Frontal cortex (tissue), 4 donors: ENCODE measurements at places on chromosomes 1 and 21.
A peak's percentile ranks its signal among the peaks of the same experiment; 100 is the strongest.

DNA sequence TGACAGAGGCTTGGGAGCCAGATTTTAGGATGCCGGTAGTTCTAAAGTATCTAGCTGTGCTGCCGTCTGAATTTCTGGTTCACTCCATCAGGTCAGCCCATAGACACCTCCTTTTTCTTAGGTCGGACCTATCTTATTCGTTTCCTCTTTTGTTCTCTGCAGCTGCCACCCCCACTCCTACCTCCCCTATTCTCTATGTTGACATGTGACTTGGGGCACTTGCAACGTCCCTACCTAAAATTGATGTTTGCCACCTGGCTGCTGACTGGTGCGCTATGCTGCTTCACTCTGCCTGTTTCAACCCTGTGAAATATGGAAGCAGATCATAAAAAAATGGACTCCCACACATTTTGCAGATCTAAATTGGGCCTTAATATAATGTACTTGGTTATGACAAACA, 55.3 kb downstream of the PBX1 start:
- no peak for DNase-seq

GRCh38 chr1:245276445-245276844, 121.7 kb downstream of the KIF26B start:
- no peak for DNase-seq

DNA sequence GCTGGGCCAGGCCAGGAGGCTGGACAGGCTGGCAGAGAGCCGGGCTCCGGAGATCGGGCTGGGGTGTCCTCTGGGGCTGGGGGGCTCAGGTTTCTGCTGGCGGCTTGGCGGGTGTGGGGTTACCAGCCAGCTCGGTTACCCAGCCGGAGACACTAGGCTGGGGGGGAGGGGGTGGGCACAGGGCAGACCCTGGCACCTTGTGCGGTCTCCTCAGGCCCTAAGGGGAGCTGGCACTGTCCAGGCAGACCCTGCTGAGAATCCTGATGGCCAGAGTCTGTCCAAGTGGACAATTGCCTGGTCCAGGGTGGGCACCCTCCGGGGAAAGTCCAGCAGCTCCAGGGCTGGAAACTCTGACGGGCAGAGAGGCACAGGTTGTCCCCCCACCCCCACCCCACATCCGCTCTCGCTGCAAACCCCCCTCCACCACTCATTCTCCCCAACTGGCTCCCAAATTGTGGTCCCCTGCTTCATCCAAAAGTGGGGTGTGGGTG, 6.7 kb downstream of the ZBTB7B start:
- no peak for DNase-seq

- peak; percentile 11 for DNase-seq
Measured at GRCh38 chr1:109275706-109276345, 7.1 kb downstream of the PSRC1 start.

DNA sequence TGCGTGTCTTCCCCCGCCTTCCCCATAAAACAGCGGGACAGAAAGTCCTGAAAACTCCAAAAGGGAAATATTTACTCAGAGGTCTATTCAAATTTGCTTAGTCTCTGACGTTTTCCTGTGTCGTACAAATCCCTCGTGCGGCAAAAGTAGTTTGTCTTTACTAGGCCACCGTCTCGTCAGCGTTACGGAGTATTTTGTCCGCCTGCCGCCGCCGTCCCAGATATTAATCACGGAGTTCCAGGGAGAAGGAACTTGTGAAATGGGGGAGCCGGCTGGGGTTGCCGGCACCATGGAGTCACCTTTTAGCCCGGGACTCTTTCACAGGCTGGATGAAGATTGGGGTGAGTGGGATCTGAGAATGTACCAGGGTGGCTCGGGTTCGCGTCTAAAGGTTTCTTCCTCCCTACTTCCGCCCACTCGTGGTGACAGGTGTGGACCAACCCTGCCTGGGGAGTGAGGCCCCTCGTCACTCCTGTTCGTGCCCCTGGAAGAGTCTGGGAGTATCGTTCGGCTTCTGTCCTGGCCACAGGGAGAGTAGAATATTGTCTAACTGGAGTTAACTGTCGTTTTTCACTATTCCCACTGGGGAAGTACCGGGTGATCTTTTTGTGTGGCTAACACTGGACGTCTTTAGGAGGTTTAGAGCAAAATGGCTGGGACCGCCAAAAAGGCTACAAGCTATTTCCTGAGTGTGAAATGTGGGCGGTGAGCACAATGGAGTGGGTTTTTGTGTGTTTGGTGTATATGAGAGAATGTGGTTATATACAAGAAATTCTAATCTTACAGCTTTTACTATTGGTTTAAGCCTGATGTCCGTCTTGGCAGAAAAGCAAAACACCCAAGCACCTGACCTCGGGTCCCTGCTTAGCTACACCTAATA, at the start of gene ATF6:
Gene ATF6, plus strand, starts transcription at position 219 of the 880 bp plus-strand sequence. Its CDS starts 41 bp downstream, at position 260.
- peak; percentile 63 for DNase-seq

- DNase-seq: no peak
Measured at GRCh38 chr1:220928725-220929300, 49.6 kb downstream of the HLX start.

- DNase-seq: no peak
Measured at GRCh38 chr1:45848714-45849113, 45.3 kb downstream of the MAST2 start.

DNA sequence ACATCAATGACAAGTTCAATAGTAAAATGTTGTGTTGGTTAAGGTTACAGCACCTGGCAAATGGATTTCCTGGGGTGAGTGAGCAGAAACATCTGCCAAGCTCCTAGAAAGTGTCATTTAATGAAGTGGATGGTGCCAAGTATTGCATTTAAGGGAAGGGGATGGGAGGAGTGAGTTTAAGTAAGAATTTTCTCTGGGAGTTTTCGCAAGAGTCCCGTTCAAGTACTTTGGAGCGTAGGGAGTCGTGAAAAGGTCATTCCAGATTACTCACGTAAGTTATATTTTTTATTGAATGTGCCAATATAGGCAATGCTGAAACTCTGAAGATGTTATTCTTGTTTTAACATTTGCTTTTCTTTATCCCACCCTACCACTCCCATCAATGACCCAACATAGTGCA, 117.4 kb upstream of the RAB3GAP2 start:
- no peak for DNase-seq

DNA sequence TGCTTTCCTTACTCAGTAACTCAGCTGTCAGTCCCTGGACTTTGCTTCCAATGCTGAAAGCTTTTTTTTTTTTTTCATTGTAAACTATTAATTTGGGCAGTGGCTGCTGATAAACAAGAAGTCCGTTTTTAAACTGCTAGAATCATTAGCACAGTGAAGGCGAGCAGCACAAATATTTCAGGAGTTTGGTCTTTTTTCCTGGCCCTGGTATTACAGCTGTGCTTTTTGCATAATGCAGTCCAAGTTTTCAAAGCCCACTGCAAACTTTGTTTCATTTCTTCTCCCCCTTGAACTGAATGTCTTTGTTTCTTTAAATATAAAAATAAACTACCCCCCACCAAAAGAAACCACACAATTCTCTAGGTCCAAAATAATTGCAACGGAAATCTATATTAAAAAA, 6.6 kb downstream of the GLIS1 start:
- no peak for DNase-seq

DNA sequence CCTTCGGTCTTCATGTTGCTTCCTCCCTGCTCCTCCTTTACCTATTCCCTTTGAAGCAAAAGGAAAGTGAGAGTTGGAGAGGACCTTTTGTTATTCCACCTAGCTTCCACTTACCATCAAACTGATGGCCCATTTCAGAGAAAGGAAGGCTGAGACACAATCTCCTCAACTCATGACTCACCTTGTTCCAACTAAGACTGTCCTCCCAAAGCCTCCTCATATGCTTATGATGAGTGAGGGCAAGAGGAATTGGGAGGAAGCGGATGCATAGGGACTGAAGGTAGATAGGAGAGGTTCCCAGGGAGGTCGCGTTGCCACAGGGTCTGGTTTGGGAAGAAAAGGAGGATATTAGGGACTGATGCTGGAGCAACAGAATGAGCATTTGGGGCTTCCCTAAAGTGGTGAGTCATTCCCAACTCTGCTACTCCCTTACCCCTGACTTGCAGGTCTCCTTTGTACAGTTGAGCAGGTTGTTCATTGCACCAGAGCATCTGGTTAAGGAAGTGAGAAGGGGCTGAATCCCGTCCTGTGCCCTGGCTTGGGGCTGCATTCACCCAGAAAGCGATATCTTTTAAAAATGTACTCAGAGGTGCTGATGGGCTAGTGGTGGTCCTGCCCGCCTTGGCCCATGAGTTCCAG, 35.0 kb downstream of the LGR6 start:
- no peak for DNase-seq

DNA sequence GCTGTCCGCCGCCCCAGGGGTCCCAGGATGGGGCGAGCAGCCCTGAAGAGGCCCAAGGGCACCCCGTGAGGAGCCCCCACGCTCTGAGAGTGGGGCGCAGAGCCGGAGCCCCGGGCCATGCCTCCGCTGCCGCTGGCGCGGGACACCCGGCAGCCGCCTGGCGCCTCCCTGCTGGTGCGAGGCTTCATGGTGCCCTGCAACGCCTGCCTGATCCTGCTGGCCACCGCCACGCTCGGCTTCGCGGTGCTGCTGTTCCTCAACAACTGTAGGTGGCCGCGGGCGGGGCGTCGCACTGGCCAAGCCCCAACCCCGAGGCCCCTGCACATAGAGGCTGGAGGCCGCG, 14.5 kb downstream of the AGRN start:
- DNase-seq: no peak

- no peak for DNase-seq
Measured at GRCh38 chr1:75672528-75673393, 51.7 kb upstream of the ACADM start.

DNA sequence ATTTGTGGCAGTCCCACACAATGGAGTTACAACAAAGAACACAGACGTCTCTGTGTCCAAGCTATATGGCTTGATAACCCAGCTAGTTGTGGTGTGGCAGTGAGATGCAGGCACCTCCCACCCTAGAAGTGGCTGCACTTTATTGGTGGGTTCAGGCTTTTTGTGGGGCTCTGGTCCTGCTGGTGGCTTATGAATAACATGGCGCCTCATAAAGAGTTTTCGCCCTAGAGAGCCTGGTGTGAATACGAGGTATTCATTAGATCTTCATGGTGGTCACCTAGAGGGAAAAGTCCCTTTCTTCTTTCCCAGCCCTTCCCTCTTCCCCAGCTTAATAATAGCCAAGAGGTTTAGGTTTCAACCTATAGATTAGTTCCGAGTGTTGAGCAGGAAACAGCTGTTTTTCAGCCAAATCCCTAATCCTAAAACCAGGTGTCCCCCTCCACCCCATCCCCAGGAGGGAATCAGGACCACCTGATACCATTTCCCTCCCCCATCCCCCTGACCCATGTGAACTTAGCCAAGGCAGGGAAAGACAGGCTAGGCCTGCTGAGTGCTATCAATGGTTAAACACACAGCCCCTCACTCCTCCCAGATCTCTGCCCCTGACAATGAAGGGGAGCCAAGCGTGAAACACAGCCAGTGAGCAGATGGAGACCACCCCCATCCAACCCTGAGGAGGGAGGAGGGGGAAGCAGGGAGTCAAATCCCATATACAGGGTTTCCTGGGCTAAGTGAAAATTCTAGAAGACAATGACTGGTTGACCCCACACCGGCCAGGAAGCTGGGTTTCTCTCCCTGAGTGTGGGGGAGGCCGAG, 58.2 kb downstream of the NFASC start:
- DNase-seq: no peak

DNA sequence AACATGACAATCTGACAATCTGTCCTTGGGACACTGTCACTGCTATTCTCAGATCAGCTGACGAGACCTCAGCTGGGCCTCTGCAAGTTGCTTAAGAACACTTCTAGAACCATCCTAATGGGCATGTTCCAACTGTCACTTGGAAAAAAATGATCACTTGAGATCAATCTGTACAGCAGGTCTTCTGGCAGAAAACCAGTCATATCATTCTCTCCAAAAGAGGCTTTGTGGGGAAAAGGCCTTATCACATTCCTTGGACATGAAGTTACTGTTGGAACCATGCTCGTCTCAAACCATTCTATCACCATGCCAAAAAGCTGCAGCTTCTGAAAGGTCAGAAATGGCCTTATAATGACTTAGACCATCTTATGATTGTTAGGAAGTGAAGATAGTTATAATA, 744.2 kb downstream of the USP25 start:
- DNase-seq: no peak

DNA sequence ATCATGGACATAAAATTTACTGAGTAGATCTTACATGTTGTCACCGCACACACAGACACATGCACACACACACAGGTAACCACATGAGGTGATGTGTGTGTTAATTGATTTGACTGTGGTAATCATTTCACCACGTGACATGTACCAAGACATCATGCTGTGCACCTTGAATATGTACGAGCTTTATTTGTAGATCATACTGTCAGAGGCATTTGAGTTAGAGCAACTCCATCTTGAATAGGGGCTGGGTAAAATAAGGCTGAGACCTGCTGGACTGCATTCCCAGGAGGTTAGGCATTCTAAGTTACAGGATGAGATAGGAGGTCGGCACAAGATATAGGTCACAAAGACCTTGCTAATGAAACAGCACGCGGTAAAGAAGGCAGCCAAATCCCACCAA, 31.7 kb upstream of the TRIM17 start:
- DNase-seq: no peak

GRCh38 chr1:92486251-92487077, at the start of gene GFI1:
GFI1 (minus strand) TSS chr1:92486925; CDS start chr1:92483487, 3,438 bp downstream.
- peak; percentile 22 for DNase-seq

DNA sequence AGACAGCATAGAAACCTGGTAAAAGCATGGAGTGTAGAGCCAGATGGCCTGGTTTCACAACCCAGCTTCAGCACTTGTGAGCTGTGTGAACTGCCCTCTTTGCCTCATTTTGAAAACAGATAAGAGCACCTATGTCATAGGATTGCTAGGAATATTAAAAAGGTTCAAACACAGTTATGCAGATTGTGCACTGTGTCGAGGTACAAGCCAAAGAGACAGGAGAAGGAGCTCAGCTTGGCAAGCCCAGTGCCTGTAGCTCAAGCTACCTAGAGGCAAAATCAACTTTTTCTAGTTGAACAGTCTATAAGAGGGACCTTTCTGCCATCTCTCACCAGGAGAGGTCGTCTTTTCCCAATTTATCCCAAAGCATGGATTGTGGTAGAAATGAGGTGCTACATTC, 5.0 kb downstream of the CHODL start:
- no peak for DNase-seq

DNA sequence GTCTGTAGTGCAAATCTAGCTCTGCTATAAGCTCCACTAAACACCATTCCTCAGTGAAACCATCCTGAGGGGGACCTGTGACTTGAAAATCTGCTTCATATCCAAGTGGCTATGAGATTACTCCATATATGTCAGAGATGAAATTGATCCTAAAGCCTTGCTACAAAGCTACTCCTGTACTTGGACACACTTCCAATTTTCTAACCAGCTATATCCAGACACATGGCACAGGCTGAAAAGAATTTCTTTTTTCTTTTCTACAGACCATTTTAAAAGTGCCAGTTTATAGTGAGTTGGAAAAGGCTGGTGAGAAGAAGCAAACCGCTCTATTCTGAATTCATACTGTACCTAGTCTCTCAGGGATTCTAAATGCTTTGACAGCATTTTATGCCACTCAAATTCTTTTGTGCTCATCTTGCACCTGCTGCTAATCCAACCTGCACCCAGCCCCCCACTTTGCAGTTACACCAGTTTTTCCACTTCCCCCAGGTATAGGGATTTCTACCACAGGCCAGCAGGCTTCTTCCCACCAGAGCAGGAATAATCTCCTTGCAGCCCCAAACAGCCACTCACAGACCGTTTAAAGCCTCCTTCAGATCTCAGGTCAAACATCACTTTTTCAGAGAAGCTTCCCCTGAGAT, 112.5 kb downstream of the RERE start:
- DNase-seq: no peak

GRCh38 chr21:27572696-27573095, 605.8 kb upstream of the ADAMTS5 start:
- no peak for DNase-seq

- no peak for DNase-seq
Measured at GRCh38 chr1:1470626-1471388, 758 bp upstream of the ATAD3B start.

- peak; percentile 83 for DNase-seq
Measured at GRCh38 chr1:154328318-154329151, 3.2 kb downstream of the ATP8B2 start.

GRCh38 chr1:236688705-236689104, 2.4 kb downstream of the ACTN2 start:
- no peak for DNase-seq
